ENCODE measurements at places on chromosomes 5 and 9.

DNA sequence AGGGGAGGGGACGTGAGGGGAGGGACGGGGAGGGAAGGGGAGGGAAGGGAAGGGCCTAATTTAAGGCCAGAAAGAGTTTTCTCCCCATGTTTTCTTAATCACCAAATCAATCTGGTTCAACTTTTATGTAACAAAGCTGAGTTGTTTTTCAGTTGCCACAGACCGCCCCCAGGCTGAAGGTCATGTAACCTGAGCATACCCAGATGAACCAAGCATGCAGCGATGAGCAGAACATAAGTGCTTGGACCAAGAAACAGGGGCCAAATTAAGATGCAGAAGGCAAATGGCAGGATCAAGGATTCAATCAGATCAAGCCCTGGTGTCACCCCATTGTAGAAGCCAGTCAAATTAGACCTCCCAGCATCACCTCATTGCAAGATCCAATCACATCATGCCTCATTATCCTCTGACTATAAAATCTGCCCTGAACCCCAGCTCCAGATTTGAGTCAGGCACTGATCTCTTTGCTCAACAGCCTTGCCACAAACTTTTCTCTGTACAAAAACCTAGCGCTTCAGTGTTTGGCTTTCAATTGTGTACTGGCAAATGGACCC, 113.5 kb upstream of the TNPO1 start:
- DNase-seq: no peak

GRCh38 chr9:90870621-90871326, 69.2 kb downstream of the SYK start:
- peak; percentile 49 for DNase-seq

DNA sequence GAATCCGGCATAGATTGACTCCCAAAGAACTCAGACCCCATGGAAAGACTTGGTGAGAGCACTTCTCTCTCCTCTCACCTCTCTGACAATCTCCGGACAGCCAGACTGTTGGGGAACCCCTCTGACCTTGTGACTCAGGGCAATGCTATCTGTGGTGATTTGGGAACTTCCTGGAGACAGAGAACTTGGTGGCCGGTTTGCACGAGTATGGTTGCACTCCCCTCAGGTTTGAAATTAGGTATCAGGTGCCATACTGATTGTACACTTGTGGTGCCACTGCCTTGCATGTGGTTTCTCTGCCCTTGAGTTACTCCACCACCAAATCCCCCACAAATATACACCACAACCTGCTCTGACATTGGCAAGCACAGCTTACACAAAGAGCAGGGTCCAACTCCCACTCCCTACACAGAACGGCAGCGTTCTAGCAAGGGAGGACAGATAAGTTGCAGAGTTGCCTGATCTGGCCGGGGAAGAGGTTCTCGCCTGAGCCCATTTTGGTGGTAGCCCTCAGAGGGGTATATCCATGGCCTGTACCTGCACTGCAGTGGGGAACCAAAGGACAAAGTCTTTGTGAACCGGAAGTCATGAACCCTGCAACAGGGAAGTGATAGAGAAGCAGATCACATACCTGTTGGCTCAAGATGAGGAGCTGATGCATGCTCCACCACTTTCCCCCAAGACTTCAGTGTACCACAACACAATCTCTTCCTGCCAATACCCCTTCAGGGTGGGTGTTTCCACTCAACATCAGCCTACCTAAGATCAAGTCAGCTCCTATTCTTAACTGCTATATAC, 255.1 kb downstream of the MCTP1 start:
- no peak for DNase-seq

- DNase-seq: no peak
Measured at GRCh38 chr9:121267689-121268597, at the start of gene GSN. GSN (plus strand) TSS chr9:121268162; CDS start chr9:121301972, 33,810 bp downstream.

- no peak for DNase-seq
Measured at GRCh38 chr5:105993027-105993426, 1677.7 kb downstream of the EFNA5 start.

- no peak for DNase-seq
Measured at GRCh38 chr5:96852759-96853158, 23.5 kb upstream of the ERAP2 start.

DNA sequence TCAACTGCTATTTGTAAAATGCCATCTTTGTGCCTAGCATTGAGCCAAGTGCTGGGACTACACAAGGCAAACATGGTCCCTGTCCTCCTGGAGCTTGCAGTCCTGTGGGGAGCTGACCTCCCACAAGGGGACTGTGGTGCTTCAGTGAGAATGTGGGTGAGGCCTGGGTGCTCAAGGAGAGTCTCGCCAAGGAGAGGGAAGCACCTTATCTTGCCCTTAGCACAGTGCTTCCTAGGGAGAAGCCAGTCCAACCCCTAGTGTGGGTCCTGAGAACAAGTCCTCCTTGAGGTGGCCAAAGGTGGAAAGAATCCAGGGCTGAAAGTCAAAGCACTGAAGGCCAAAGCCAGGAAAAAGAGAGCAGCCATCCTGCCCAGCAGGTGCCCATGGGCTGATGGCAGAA, 31.1 kb upstream of the MVB12B start:
- no peak for DNase-seq

DNA sequence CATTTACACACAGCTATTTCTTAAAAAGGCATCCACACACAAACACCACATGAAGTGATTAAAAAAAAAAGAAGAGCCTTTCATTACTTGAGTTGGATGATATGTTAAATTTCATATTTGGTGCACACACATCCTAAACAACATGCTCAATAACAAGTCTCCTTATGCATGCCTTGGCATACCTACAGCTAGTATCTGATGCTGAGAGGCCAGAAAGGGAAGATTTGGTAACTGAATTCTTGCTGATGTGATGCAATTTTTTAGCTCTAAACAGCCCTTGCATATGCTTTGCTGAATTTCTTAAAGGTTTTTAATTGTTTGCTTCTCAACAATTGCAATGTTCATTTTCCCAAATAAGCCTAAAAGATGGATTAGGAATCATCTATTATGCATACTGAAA, 338.8 kb downstream of the ARL15 start:
- no peak for DNase-seq

DNA sequence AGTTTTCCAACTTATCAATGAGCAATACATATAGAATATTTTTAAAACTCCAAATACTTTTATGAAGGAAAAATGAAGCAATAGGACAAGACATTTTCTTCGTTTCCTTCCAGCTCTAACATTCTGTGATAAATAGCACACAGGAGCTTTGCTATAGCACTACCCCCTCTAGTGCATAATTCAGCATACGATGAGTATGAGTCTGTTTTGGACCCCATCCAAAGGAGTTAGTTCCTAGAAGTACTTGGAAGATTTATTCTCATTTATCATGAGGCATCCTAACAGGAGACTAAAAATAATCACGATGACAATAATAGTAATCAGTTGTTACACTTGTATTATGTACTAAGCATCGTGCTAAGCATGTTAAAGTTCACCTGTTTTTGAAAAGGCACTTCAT, 1061.3 kb upstream of the DMAC1 start:
- DNase-seq: no peak

DNA sequence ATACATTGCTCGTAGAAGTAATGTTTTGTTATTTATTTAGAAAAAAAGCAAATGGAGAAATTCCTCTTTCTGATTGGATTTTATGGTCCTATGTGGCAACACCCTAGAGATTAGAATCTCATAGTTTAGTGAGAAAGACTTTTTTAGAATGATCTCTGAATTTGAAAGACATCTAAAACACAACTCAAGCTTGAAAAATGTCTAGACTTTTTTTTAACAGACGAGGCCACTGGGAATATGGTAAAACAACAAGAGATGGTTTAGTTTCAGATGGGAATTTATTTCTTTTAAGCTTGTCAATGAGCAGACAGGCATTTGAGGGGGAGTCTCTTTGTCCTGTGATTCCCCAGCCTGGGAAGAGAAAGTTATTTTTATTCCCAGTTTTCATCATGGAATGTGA, 122.1 kb downstream of the NTRK2 start:
- no peak for DNase-seq

Measured in hematopoietic multipotent progenitor cell treated with erythropoietin and hydrocortisone succinate and interleukin-3 and kit ligand, for 17 days (in vitro differentiated cells).